ENCODE measurements at places on chromosomes 13 and 19.

GRCh38 chr13:32445461-32445860 is 17.5 kb upstream of the N4BP2L1 start:
- no peak for DNase-seq

DNA sequence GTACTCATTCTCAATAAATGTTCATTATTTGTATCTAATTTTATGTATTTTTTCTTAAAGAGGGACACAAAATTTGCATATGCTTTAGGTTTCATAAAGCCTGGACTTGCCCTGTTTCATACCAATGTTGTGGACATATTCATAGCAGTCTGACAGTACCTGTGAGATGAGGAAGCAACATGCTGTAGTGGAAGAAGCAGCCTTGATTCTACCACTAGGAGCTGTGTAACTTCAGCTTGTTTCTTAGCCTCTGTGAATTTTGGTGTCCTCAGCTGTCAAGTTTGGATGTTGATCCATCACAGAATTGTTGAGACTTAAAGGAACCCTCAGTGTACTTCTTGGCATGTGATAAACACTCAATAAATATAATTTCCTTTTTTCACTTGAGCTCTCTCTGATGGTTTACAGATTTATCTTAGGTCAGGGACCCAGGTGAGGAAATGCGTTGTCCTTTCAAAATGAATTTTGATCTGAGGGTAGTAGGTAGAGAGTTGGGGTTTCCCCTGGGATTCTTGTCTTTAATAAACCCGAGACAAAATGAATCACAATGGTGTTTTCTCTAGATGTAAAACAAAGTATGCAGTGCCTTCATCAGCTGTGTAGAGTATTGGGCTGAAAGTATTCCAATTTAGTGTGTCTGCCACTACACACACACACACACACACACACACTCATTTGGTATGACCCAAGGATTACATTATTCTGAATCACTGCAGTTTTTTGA is 152.1 kb downstream of the KCNRG start:
- DNase-seq, result no peak

- DNase-seq, result no peak
Measured at GRCh38 chr13:45833242-45833641, 18.3 kb downstream of the SIAH3 start.

- DNase-seq, result no peak
Measured at GRCh38 chr19:52398081-52398441, 412 bp downstream of the ZNF528 start.

GRCh38 chr19:56112313-56112709 is 8.8 kb downstream of the ZNF787 start:
- DNase-seq, result no peak

GRCh38 chr13:99805361-99805760 is 166.2 kb downstream of the ZIC5 start:
- DNase-seq, result no peak

GRCh38 chr19:53492153-53492552 is 24.6 kb downstream of the ZNF813 start:
- no peak for DNase-seq

GRCh38 chr13:113146750-113147149 is 11.7 kb upstream of the PROZ start:
- no peak for DNase-seq

DNA sequence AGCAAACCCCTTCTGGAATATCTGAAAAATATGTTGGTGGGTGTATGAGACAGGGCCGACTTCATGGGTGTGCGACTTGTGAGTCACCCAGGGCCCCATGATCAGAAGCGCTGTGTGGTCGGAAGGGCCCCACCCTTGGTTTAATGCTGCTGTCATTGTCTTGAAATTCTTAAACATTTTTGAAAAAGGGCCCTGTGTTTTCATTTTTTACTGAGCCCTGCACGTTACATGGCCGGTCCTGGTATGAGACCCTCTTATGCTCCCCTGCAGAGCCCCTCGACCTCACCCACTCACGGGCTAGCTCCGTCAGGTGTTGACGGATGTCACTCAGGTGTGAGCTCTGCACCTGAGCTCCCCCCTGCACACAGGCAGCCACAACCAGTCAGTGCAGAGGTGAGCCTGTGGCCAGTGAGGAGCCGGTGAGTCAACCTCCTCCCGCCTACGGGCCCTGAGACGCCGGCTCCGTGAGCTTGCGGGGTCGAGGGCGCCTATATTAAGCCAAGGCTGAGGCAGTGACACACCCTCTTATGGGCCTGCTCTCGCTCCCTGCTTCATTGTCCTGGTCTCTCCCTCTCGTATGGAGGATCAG is 27.7 kb downstream of the GADD45B start:
- peak; percentile 58 for DNase-seq

- DNase-seq, result no peak
Measured at GRCh38 chr19:17967257-17968051, 547 bp downstream of the KCNN1 start.

DNA sequence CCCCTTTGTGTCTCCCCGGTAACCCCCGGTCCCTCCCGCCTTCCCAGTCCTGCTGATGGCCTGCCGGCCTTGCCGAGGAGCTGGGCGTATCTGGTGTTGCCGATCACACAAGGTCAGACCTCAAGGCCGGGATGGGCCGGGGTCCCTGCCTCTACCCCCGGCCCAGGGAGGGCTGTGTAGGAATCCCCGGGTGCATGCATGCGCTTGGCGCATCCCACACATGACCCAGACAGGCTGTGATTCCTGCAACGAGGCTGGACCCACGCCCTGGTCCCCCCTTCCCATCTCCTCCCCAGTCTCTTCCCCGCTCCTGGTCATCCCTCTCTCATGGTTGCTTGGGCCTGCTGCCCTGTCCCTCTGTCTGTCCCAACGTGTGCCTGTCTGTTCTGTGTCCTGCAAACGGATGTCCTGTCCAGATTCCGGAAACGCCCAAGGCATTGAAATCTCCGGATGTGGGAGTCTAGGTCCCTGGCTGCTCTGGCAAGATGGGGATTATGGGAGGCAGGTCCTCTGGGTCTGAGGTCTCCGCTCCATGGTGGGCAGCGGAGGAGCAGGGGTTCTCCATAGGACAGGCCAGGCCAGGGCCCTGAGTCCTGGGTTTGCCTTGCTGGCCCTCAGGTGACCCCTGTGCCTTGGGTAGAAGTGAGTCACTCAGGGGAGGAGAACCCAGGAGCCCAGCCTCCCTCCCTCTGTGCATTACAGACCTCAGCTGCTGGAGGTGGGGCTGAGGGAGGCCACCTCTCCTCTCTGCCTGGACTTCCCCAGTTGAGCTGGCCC is 1.6 kb downstream of the PKN1 start:
- DNase-seq, result no peak

- DNase-seq, result no peak
Measured at GRCh38 chr13:21402586-21403307, 56.4 kb downstream of the ZDHHC20 start.

- no peak for DNase-seq
Measured at GRCh38 chr19:5954293-5954692, 23.6 kb downstream of the RANBP3 start.

GRCh38 chr13:73984949-73985691 is 149.1 kb downstream of the KLF12 start:
- peak; percentile 30 for DNase-seq

DNA sequence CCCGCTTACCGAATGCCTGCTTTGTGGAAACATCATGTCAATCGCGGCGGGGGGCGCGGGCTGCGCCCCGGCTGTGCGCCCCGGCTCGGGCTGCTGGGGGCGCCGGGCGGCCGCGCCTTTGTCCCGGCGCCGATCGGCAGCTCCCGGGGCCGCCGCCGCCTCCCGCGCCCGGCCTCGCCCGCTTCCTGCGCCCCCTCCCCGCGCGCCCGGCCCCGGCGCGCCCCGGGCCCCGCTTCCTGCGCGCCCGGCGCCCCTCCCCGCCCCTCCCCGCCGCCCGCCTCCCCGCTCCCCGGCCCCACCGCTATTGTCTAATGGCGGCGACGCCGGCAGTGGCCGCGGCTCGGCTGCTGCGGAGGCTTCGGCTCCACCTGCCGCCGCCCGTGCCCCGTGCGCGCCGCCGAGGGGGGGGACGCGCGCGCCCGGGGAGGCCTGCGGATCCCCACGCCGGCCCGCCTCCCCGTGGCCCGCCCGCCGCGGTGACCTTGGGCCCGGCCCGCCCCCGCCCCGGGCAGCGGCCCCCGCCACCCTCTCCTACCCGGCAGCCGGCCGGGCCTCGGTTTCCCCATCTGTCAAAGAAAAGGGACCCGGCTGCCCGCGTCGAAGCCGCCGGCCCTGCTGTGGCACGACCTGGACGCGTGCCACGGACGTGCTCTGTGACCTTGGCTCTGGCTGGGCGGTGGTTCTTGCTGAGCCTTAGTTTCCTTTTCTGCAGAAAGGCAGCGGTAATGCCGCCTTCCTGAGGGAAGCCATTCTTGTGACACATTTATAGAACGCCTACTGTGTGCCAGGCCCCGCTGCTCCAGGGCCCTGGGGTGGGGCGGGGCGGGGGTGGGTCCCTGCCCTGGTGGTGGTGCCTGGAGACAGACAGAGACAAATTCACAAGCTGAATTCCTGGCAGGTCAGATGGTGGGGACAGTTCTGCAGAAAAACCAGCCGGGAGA is at the start of gene TLE5:
Gene TLE5 (minus strand): TSS at position 331 of the 941 bp plus-strand sequence. CDS start 295 bp downstream, at position 36.
- peak; percentile 43 for DNase-seq

DNA sequence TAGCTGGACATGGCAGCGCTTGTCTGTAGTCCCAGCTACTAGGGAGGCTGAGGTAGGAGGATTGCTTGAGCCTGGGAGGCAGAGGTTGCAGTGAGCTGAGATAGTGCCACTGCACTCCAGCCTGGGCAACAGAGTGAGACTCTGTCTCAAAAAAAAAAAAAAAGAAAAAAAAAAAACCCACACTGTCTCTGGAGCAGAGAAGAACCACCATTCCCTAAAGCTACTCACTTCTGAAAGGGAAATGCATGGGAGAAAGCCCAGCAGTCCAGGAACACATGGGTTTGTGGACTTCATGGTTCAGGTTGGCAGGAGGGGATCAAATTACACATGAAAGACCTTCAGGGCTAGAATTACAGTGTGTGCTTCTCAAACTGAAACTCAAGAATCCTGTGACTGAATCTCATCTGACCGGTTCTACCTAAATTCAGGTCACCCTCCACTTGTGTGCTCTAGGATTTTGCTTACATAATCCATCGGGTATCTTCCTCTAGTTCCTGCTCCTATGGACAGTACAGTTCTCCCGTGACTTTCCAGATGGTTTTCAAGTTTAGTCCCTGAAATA is 30.2 kb upstream of the CPB2 start:
- no peak for DNase-seq

- DNase-seq, result no peak
Measured at GRCh38 chr19:40717880-40718773, 1.2 kb downstream of the ITPKC start.

- DNase-seq, result no peak
Measured at GRCh38 chr13:66835040-66835628, 395.0 kb downstream of the PCDH9 start.

GRCh38 chr19:55179606-55180484 is at the start of gene SYT5:
SYT5 (minus strand) TSS chr19:55180289; CDS start chr19:55179041, 1,248 bp downstream.
- DNase-seq, result peak; percentile 33

GRCh38 chr13:113842336-113843062 is 21.4 kb downstream of the GAS6 start:
- no peak for DNase-seq

DNA sequence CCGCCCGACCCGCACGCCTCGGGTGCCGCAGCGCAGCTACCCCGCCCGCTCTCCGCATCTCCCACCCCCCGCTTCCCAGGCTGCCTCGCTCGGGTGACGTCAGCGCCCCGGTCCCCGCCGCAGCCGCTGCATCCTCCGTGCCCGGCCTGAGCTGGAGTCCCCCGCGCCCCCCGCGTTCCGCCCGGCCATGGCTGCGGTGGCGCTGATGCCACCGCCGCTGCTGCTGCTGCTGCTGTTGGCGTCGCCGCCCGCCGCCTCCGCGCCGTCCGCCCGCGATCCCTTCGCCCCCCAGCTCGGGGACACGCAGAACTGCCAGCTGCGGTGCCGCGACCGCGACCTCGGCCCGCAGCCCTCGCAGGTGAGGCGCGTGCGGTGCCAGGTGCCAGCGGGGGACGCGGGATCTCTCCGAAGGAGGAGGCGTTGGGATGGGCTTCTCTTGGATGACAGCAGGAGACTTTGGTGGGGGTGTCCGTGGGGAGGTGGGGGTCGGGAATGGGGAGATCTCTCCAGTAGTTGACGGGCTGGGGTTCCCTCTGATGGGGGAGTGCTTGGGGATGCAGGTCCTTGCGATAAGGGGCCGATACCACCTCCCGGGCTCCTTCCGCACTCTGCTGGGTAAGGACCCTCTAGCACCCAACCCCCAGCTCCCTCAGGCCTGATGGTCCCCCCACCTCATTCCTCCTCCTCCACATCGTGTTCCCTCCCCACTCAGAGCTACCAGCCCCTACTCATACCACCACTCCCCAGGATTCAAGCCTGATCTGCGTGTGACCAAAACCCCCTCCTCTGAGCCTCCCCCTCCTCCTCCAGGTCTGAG is at the start of gene TMEM59L:
Gene TMEM59L (plus strand): TSS at position 99 of the 817 bp plus-strand sequence. CDS start 89 bp downstream, at position 188.
- no peak for DNase-seq

DNA sequence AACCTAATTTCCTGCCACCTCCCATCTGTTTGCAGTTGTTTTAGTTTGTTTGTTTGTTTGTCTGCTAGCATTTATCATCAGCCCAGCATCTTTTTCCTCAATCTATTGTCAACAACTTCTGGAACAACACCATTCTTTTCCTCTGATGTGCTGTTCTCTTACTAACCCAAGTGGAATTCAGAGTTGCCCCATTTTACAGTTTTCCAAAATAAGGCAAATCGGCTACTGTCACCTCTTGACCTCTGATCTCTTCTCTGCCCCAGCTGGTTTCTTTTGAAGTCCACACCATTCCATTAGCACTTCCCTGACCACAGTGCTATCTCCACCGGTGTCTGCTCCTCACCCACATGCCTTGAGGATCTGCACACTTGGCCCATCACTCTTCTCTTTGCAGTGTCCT is 102.4 kb downstream of the EFNB2 start:
- no peak for DNase-seq

- DNase-seq, result no peak
Measured at GRCh38 chr13:110698689-110699088, 7.2 kb downstream of the CARS2 start.

GRCh38 chr13:110407531-110407930 is 100.4 kb downstream of the COL4A2 start:
- DNase-seq, result no peak

- no peak for DNase-seq
Measured at GRCh38 chr13:68050761-68051160, 820.6 kb upstream of the PCDH9 start.

DNA sequence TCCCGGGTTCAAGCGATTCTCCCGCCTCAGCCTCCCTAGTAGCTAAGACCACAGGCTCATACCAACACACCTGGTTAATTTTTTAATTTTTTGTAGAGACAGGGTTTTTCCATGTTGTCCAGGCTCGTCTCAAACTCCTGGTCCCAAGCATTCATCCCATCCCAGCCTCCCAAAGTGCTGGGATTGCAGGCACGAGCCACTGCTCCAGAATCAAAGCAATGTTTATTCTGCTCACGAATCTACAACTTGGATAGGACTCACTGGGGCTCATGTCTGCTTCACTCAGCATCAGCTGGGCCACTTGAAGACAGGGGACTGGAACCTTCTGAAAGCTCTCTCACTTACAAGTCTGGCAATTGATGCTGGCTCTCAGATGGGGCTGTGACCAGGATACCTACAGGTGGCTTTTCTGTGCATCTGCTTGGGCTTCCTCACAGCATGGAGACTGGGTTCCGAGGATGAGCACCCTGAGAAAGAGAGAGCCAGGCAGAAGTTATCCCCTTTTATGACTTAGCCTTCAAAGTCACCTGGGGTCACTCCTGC is 8.2 kb upstream of the ZNF792 start:
- DNase-seq, result no peak

Data from stimulated activated CD8-positive, alpha-beta memory T cell treated with anti-CD3 and anti-CD28 coated beads, Interleukin-7, amount 100 ng/mL, for 1 hour (primary cell).